ENCODE measurements at places on chromosomes 16 and 17. TPM values are rescaled to one million over a fixed set of nuclear protein-coding genes. Genes with fewer than 3 reads are reported as not detected.

The TMEM92 gene
- total RNA-seq, result not detected

The GGT6 gene
- not detected for total RNA-seq

The ALOXE3 gene
- not detected for total RNA-seq

The KCNJ16 gene
- not detected for total RNA-seq

The RHBDF1 gene
- 49.9 TPM for total RNA-seq

The DNAH2 gene
- total RNA-seq, result under 0.01 TPM

The SALL1 gene
- 0.09 TPM for total RNA-seq

The DRC3 gene
- total RNA-seq, result 0.37 TPM

The HOXB2 gene
- 4.5 TPM for total RNA-seq

The KRT13 gene
- 0.46 TPM for total RNA-seq

The CCL8 gene
- 0.89 TPM for total RNA-seq

The CCDC154 gene
- 0.30 TPM for total RNA-seq

The PRDM7 gene
- not detected for total RNA-seq

The GAST gene
- not detected for total RNA-seq

The SNAI3 gene
- total RNA-seq, result under 0.01 TPM

The GP1BA gene
- not detected for total RNA-seq

The SHBG gene
- total RNA-seq, result 0.37 TPM
